ENCODE measurements at places on chromosomes 1 and 21.

GRCh38 chr1:3560251-3560871, 50.9 kb downstream of the MEGF6 start:
- DNase-seq: no peak

- no peak for DNase-seq
Observed at GRCh38 chr1:217564833-217565232, 66.1 kb downstream of the GPATCH2 start.

DNA sequence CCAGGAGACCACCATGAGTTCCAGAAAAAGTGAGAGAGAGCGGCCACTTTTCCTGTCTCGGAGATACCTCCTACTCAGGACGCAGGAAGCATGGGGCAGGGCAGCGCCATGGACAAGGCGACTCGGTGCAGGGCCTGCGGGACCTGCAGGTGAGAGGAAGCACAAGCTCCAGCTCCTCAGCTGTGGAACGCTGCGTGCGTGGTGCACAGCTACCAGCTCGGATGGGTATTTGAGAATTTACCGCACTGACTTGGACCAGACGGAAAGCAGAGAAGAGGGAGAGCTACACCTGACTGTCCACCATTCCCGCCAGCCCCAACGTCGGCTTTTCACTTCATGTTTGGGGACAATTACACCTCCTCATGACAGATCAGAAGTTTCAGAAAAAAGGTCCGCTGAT, 8.2 kb upstream of the CDK11A start:
- no peak for DNase-seq

GRCh38 chr1:174800216-174800851, 199.4 kb upstream of the CACYBP start:
- peak; percentile 22 for DNase-seq

- DNase-seq: no peak
Observed at GRCh38 chr21:35120631-35121180, 71.6 kb upstream of the RUNX1 start.

GRCh38 chr1:41357451-41358101, 3.7 kb upstream of the FOXO6 start:
- DNase-seq: no peak

- peak; percentile 59 for DNase-seq
Observed at GRCh38 chr1:93061895-93062792, 16.9 kb upstream of the MTF2 start.

GRCh38 chr1:36752891-36753361, 270.2 kb upstream of the CSF3R start:
- DNase-seq: no peak

GRCh38 chr1:160400223-160400645, at the start of gene VANGL2:
Gene VANGL2 (plus strand): TSS chr1:160400564. CDS start chr1:160415838, 15,274 bp downstream.
- peak; percentile 90 for DNase-seq

DNA sequence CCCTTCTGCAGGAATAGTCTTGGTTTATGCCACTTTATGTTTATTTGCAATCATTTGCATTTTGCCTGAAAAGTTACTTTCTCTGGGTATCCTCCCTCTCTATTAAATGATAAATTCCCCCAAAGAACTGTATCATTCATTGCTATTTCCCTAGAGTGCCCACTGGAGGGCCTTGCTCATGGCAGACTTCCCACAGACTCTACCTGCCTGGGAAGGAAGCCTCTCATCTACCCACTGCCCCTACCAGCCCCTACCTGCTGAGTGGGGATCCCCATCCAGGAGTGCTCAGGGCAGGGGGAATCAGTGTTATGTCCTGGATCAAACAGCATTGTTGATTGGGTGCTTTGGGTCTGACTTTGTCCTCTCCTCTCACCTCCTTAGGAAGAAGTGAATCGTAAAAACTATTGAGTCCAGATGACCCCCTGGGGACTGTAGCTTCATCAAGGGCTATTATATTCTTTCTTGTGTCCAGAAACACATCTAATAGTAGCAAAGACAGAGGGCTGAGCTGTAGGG, 6.8 kb upstream of the LRRN2 start:
- DNase-seq: no peak

DNA sequence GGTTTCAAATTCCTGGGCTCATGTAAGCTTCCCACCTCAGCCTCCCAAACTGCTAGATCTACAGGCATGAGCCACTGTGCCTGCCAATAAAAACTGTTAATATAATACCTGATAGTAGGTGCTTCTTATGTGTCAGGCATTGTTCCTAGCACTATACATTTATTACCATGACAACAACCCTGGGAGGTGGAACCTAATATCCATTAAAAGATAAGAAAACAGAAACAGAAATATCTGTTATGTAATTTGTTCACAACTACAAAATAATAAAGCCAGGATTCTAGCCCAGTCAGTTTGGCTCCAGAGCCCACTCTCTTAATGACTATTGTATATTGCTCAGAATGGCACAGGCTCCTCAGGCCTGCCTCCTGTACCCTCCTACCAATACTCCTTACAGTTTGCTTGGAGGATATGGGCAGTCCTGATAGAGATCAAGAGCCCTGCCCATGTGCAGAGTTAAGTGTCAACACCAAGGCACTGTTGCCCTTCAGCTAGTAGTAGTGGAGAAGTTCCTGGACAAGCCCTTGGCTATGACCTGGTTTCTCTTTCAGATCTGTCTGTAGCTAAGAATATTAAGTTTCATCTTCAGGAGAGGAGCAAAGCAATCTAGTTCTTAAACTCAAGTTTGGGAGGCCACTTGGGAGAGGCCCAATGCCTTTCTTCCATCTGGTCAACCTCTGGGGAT, 22.4 kb downstream of the RPL5 start:
- DNase-seq: no peak

- no peak for DNase-seq
Observed at GRCh38 chr1:53982763-53983104, 35.3 kb downstream of the LDLRAD1 start.

DNA sequence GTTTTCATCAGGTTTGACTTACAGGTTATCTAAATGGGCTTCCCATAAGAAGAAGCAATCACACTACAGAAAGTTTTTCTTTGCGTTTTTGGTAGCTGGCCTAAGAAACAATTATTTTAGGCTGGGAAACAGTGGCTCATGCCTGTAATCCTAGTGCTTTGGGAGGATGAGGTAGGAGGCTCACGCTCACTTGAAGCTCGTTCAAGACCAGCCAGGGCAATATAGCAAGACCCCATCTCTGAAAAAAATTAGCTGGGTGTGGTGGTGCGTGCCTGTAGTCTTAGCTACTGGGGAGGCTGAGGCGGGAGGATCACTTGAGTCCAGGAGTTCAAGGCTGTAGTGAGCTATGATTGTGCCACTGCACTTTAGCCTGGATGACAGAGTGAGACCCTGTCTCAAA, 1.6 kb upstream of the REN start:
- DNase-seq: no peak

DNA sequence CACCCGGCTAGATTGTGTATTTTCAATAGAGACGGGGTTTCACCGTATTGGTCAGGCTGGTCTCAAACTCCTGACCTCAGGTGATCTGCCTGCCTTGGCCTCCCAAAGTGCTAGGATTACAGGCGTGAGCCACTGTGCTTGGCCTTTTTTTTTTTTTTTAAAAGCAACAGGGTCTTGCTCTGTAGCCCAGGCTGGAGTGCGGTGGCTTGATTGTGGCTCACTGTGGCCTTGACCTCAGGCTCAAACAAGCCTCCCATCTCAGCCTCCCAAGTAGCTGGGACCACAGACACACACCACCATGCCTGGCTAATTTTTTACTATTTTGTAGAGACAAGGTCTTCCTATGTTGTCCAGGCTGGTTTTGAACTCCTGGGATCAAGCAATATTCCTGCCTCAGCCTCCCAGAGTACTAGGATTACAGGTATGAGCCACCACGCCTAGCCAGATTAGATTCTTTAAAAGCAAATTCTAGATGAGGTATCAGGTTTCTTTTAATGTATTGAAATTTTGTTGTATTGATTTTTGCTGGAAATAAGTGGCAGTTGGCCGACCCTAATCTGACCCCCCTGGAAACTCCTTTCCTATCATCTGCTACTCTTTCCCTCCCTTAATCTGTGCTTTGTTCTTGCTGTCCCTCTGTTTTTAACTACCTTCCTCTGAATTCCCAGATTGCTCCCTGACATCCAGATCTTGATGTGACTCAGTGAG, 26.6 kb downstream of the ZFYVE9 start:
- DNase-seq: no peak

- no peak for DNase-seq
Observed at GRCh38 chr1:54582566-54583306, 34.7 kb downstream of the ACOT11 start.

- DNase-seq: no peak
Observed at GRCh38 chr1:200624679-200625335, 4.3 kb upstream of the KIF14 start.

- peak; percentile 94 for DNase-seq
Observed at GRCh38 chr1:204989266-204990058, 53.5 kb upstream of the CNTN2 start.

- no peak for DNase-seq
Observed at GRCh38 chr1:31797216-31797615, 18.6 kb downstream of the SPOCD1 start.

GRCh38 chr1:28193701-28194161, 17.2 kb upstream of the PTAFR start:
- peak; percentile 46 for DNase-seq
